ENCODE measurements at places on chromosomes 2 and 18.

DNA sequence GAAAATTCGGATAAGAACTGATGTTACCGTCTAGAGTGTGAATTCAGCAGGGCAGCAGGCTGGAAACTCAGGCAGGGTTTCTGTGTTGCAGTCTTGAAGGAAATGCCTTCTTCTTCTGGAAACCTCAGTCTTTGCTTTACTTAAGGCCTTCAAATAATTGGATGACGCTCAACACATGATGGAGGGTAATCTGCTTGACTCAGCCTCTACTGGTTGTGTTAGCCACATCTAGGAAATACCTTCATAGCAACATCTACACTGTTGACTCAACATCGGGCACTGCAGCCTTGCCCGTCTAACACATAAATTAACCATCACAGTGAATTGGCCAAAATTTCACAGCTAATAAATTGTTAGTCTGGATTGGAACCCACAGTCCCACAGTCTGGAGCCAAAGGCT, 37.2 kb downstream of the YPEL5 start:
- no peak for DNase-seq

DNA sequence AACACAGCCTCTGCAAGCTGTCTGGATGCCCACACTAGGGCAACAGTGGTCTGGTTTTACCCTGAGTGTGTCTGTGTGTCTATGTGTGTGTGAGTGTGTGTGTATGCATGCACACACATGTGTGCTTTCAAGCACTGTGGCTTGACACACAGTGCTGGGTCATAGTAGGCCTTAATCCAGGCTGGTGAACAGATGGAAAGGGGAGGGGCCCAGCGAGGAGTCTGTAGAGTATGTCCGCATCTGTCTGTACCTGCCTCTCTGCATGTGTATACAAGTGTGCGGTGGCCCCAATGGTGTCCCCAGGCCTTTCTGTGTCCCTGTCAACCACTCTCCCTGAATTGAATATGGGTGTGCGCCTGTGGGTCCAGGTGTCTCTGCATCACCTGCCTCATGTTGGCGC, 9.3 kb upstream of the KCNIP3 start:
- no peak for DNase-seq

DNA sequence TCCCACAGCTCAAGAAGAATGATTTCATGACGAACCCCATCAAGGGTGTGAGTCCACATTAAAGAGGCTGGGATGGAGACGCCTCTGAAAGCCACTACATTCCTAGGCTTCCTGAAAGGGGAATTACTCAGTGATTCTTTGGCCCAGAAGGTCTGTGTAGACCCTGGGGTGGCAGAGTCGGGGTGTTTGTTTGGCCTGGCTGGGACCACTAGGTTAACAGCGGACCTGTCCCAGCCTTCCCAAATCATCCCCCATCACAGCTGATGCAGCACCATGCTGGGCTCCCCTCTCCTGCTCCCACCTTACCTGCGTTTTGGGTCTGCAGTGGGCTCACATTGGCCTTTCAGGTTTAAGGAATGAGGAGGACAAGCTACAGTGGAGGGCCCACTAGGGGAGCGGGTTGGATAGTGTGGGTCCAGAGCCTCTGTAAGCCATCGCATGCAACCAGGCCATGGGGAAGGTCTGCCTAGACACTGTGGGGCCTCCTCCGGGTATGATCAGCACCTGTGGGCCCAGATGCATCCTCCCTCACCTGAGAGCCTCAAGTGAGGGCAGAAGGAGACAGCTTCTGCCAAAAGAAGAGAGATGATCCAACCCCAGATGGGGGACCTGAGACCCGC, 16.2 kb downstream of the DIPK1C start:
- DNase-seq: no peak

DNA sequence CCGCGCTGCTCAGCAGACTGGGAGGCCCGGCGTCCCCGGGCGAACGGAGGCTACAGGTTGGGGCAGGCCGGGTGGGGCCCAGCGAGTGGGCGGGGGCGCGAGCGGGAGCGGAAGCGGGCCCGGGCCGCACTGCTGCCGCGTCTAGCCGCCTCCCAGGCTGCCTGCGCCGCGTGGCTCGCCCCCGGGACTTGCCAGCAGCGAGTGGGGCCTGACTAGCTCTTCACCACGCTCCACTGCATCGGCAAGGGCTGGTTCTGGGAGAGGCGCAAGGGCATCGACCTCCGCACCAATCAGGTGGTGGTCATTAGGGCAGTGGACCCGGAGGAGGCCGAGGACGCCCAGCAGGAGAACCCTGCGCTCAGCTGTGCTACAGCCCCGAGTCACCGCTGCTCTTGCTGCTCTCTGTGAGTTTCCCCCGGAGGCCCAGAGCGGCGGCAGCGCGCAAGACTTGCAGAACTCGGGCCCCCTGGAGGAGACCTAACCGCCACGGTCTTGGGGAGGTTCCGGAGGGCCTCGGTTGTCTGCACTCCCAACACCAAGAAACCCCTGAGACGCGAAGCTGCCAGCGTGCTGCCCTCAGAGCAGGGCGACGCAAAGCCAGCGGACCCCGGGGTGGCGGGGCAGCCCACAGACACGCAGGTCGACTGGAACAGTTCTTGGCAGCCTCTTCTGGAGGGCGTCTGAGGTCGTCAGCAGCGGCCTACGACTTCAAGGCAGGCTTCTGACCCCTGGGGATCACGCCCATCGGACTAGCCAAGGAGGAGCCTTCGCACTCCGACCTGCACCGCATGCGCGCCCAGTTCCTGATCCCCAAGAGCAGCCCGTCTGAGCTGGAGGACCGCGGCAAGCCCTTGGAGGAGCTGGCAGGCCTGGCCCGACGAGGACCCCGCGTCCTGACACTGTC, 27.2 kb upstream of the PTPN2 start:
- peak; percentile 45 for DNase-seq

GRCh38 chr18:48563027-48563426, 24.2 kb downstream of the CTIF start:
- DNase-seq: no peak

GRCh38 chr2:38274286-38275276, 102.5 kb downstream of the ATL2 start:
- DNase-seq: peak; percentile 39

DNA sequence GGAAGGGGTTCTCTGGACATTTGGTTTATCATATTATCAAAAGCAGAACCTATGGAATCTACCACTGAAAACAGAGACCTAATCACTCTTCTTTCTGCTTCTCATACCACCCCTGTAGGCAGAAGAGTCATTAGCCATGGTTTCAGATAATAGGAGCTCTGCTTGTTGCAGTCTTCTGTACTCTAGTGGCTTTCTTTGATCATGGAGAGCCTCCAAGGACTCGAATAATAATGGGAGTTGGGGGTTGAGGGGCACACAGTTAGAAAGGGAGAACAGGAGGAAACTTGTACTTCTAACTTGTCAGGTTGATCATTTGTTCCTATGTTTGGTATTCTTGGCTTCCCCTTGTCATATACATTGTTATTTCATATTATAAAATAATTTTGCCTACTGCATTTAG, 52.3 kb upstream of the VWC2L start:
- no peak for DNase-seq

DNA sequence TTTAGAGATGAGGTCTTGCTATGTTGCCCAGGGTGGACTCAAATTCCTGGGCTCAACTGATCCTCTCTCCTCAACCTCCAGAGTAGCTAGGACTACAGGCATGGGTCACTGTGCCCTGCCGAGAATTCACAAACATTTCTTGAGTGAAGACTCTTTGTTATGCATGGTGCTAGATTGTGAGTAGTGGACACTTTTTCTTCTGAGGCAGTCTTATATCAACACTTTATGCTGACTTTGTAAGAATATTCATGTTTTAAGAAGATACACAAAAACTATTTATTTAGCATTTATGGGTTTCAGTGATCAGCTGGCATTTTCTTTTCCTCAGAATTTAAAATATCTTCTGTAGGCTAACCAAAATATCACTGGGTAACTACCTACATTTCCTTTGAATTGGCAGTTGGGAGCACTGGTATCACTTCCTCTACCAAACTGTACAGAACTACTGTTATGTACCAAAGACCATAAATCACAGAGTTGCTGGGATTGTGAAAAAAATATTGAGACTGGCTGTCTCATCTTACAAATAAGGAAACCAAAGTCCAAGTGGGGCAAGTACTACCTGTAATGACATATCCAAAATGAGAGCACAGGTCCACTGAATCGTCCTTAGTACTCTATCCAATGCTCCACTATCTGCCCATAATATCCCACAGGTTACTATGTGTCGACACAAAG, 34.0 kb downstream of the DOCK10 start:
- no peak for DNase-seq

DNA sequence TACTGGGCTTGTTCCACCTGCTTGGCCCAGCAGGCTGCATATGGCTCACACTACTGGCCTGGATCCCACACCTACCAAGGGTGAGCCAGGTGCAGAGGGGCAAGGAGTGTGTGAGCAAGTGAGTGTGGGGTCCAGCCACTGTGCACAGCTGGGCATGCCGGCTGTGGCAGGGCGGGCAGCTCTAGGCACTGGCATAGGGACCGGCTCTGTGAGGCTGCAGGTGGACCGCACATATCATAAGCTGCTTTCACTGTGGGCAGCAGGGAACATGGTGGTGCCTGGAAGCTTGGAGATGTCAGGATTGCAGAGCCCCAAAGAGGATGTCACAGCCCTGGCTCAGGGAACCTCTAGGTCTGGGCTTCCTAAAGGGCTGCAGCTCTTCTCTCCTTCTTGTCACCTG, 154.3 kb downstream of the THSD7B start:
- no peak for DNase-seq

DNA sequence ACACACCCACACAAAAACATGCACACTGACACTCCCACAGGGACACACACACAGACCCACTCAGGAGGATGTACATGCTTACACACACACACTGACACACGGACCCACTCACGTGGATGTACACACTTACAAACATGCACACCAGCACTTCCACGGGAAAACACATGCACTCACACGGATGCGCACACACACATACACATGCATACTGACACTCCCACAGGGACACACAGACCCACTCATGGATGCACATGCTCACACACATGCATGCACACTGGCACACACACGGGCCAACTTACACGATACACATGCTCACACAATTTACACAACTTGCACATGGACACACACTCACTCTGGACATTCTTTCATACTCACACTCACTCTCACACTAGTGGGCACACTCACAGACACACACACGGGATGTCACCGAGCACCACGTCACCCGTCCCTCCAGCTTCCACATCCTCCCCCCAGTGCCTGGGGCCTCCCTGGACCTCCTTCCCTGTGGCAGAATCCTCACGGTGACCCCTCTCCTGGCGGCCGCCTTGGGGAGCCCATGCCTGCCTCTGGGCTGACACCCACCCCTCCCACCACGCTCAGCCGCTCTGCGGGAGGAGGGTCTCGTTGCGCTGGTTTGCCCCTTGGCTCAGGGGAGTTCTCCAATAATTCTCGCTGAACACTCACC, 58.5 kb downstream of the TWIST2 start:
- DNase-seq: no peak

GRCh38 chr2:100011272-100011731, 131.1 kb downstream of the AFF3 start:
- DNase-seq: no peak

All from central memory CD4-positive, alpha-beta T cell (primary cell).